ENCODE measurements at places on chromosomes 1 and 21.

DNA sequence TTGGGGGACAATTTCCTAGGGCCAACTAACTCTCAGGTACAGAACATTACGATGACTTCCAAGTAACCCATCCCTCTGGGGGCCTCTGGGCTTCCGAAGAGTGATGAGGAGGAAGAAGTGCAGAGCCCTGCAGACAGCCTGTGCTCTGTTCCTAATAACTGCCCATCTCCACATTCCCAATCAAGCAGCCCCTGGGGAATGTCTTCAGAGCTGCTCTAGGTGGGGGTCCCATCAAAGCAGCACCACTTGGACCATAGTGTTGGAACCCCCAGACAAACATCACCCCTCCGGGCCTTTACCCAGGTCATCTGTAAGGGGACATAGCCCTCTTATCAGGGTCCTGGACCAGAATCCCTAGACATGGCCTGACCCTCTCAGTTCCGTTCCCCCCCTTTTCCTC, 357.3 kb downstream of the NPHP4 start:
- no peak for DNase-seq

DNA sequence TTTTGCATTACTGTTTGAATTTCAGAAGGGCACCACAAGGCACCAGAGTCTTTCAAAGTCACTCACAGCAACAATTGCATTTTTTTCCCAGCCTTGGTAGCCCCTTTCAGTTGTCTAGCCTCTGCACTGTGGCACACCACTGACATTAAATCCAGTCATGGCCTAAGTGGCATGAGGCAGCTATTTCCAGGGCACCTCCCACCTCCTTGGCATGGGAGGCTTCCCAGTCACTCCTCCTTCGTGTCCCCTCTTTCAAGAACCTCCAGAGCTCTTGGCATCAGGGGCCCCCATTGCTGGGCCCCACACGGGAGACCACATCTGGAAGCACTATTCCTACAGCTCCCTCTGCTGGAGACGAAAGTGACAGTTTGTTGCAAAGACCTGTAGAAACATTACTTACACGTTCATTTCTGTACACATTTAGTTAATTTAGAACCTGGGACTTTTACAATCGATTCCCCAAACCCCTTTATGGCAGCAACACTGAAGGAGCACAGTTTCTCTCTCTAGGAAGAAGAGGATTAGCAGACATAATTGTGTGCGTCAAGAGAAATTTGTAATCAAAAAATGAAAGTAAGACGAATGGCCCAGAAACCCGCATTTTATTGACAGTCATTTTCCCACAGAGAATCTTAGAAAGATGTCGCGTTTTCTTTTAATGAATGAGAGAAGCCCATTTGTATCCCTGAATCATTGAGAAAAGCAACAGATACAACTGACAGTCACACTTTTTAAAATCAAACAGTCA, 5.7 kb upstream of the CHD5 start:
- DNase-seq, result peak; percentile 13

DNA sequence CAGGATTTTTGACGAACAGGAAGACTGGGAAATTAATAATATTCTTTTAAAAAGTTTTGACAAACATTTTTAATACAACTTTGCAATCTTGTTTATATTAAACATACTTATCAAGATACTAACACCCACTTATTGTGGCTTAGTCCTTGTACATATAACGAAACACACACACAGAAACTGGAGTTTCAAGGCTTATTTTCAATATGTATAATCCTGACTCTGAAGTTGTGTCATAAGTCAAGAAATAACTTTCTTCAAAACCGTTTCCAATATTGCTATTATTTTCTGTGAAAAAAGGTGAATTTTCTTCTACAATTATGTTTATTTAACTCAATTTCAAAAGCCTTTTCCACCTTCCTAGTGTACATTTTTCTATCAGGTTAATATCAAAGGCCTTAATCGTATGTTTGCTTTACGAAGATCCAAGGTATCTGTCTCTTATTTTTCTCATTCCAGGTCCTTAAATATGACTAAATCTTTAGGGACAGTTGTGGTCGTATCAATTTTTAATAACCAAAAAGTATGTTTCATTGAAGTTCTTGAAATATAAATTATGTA, 1.8 kb downstream of the CDKN2C start:
- peak; percentile 72 for DNase-seq

- no peak for DNase-seq
These were observed 762.1 kb upstream of the NEGR1 start for GRCh38 chr1:73044241-73045036.

DNA sequence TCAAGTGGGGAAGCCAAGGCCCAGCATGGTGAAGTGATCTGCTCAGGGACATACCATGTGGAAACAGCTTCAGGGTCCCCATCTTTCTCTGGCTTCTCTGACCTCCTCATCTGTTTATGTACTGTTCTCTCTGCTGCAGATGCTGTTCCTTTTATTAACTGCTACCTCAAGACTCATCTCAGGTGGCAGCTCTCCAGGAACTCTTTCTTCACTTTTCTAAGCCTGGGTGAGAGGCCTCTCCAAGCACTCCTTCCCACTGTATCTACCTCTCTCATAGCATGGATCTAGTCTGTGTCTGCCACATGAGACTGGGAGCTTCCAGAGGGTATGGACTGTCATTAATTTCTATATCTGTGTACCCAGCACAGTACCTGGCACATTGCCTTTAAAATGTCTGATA, 73.4 kb upstream of the PPM1J start:
- no peak for DNase-seq

DNA sequence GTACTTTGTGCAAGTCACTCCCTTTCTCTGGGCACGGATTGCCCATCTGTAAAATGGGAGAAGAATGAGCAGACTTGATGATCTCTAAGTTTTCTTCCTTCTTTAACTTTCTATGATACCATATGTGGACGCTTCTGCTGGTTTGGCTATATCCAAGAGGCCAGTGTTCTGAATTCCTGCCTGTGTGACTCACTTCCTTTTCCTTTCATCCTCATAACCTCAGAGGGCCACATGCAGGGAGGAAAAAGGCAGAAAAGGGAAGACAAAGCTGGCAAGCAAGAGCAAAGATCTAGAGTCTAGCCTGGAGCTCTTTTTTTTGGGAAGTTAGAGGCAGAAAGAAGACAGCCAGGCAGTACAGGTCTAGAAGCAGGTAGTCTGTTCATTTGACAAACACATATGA, 151.2 kb downstream of the OMA1 start:
- DNase-seq, result no peak

GRCh38 chr1:172790245-172790644, 131.3 kb downstream of the FASLG start:
- no peak for DNase-seq

GRCh38 chr1:64524614-64525013, 54.7 kb downstream of the CACHD1 start:
- DNase-seq, result no peak

DNA sequence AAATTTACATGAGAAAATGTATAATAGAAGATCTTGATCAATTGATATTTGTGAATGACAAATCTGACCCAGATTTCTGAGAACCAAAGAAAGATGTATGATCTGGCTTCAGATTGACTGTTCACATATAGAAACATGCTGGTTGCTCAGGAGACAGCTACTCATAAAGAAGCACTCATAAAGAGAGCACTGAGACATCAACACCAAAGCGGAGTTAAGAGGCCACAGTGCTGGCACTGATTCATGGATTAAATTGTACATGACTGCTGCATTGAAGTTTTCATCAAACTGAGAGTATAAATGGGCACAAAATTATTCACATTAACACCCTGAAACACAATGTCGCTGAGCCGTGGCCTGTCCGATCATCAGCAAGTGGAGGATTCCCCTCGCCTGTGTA, 46.2 kb downstream of the SH3GLB1 start:
- peak; percentile 44 for DNase-seq

GRCh38 chr1:147267711-147268110, 25.2 kb downstream of the CHD1L start:
- DNase-seq, result no peak

DNA sequence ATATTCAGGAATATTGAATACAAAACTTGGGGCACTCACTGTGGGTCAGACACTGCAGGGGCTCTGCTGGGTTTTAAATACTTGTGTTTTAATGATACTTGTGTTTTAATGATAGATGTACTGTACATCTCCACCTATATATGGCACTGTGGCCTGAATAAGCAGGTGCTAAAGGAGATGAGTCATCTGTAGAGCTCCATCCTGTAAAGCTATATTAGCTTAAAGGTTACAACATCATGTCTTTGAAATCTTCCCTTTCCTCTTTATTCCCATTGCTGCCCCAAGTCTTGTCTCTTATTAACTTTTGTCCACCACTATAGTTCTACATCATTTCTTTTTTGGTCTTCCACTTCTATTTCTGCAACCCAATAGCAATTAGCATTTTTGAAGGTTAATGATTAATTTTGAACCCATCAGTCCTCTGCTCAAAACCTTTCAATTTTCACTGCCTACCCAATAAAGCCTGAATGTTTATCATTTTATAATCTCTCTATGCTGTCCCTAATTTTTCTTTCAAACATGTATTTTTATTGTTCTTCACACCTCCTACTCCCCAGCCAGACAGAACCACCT, 113.3 kb upstream of the PTGFR start:
- no peak for DNase-seq

DNA sequence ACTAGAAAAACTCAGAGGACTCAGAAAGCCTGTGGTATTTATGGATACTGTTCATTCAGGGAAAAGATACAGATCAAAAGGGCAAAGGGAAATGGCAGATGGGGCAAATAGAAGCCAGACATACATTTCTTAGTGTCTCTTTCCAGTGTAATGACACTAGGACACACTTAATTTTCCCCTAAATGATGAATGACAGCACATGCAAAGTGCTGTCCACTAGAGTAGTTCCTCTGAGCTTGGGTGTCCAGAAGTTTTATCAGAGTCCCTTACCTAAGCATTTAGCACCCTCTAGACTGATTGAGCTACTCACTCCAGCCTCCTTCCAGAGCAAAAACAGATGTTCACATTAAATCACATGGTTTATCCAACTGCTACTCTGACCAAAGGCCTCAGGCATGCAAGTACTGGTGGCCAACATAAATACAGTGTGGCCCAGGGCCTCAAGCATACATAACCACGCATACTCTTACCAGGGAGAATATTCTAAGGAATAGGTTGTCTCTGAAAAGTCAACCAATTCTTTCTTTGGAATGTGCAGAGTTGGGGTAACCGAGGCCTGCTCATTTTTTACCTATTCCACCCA, 166.9 kb downstream of the NCAM2 start:
- DNase-seq, result no peak

GRCh38 chr1:32828341-32828740, 10.9 kb downstream of the S100PBP start:
- peak; percentile 8 for DNase-seq

GRCh38 chr1:227370533-227371254, 52.4 kb upstream of the CDC42BPA start:
- DNase-seq, result no peak

DNA sequence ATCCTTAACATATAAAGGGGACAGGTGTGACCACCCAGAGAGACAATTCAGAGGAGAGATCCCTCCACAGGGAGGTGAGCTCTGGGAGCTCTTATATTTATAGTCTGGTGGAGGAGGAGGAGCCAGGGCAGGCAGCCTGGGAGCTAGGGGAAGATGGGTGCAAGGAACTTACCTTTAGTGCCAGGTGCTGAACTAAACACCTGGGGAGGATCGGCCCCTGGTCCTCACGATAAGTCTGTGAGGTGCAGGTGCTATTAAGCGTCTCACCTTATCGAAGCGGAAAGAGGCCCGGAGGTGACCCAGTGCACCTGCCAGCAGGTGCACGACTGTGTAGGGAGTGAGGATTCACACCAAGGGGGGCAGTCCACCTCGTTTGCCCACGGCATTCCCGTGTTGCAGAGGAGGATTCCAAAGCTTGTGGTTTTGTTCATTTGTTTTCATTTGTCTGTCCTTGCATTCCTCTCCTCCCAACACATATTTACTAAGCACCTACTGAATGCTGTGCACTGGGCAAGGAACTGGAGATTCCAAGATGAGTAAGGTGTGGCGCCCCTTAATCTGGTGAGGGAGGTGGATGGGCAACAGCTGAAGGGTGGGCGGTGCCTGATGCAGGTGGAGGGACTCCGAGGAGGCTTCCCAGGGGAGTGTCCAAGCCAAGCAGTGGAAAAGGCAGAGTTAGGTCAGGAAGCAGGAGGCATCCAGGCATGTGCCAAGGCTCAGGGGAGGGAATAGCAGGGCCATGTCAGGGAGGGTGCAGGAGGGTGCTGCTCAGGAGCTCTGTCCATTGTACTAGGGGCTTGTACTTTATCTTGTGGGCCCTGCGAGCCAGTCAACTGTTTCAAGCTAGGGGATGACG, 11.5 kb downstream of the ARHGEF10L start:
- peak; percentile 76 for DNase-seq

GRCh38 chr1:224450561-224451350, 16.2 kb upstream of the WDR26 start:
- no peak for DNase-seq

DNA sequence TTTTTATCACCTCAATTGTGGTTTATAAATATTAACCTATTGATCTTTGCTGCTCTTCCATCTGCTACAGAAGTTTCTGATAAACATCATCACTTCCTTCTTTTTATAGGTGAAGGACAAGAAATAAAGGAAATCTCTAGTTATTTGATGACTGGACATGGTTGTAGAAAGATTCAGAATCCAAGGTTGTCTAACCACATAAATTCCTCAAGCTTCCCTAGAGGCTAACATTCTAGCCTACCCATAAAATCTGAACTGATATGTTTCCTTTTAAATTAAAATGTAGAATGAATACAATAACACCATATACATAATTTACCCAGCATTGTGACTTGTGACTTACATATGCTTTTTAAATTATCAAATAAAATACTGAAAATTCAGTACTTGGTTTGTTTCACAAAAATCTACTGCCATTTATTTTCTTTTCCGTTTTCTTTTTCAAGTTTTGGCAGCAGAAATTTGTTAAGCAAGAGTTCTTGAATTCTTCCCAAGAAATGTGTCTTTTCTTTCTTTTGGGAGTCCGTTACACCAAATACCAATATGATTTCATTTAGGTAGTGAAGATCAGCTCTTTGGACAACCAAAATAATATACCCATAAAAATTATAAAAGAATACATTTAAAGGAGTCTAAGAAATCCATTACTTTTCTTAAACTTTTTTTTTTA, 513.2 kb upstream of the ADGRL2 start:
- no peak for DNase-seq

GRCh38 chr21:46009951-46010705, 28.6 kb downstream of the COL6A1 start:
- DNase-seq, result no peak

DNA sequence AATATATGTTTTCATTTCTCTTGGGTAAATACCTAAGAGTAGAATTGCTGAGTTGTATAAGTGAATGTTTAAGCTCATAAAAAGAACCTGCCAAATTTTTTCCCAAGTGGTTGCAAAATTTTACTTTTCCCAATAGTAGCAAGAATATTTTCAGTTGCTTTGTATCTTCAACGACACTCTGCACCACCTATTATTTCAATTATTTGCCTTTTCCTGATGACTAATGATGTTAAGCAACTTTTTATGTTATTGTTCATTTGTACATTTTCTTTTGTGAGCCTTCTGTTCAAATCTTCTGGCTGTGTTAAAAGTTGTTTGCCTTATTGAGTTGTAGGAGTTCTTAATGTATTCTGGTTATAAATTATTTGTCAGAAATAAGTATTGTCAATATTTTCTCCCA, 299.1 kb upstream of the NRIP1 start:
- no peak for DNase-seq
